Activated CD4-positive, CD25-positive, alpha-beta regulatory T cell treated with anti-CD3 and anti-CD28 coated beads, Interleukin-2, amount 50 U/mL, for 16 hours (primary cell): ENCODE measurements at places on chromosomes 3 and 15.

GRCh38 chr15:87343966-87344365 is 912.6 kb downstream of the NTRK3 start:
- no peak for DNase-seq

- DNase-seq = no peak
Observed at GRCh38 chr15:76312540-76313174, 1.4 kb upstream of the ETFA start.

- no peak for DNase-seq
Observed at GRCh38 chr3:149368201-149368673, 9.2 kb downstream of the TM4SF1 start.

DNA sequence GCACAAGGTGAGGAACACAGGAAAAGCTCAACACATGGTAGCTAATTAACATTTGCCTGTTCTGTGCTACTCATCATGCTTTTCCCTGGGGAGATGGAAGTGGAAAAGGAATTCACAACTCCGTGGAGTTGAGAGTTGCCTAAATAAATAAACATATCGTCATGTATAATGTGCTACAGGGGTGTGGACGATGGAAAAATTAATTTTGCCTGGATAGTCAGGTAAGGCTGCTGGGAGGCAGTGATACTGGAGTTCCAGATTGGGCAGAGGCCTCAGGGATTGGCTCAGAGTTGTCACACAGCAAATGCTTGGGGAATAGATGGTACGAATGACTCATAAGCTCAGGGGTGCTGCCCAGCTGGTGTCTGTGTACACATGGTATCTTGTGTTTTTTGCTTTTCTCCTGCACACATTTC is 3.1 kb upstream of the ABHD6 start:
- no peak for DNase-seq

DNA sequence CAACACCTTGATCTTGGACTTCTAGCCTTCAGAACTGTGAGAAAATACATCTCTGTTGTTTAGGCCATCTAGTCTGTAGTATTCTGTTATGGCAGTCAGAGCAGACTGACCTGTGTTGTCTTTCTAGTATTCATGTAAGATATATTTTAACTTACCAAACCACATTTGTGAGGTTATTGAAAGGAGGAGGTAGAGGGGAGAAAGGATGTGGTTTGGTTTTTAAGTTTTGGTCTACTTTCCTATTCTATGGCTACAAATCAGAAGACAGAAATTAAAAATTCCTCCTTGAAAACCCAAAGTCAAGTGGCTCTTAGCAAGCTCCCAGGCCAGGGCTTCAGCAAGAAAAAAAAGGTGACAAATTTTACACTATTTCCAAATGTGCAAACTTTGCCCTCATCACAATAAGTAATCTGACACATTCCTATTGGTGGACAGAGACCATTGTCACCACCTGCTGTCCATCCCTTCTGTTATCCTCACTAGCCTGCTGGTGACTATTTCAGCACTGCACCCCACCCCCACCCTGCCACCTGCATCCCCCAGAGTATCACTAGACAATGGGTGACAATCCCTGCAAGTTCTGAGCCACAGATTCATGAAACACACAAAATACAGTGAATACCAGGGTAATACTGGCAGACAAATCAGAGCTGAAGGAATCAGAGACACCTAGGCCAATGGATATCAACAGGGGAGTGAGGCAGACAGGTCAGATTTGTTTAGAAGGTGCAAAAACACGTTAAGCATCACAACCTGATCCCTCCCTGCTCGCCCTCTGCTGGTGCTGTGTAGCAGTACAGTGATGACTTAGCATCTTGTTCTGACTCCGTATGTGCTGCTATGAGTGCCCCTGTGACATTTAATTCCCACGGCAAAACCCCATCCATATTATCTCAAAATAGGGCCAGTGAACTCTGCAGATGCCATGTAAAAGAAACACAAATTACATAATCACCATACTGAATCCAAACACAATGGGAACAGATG is 79.0 kb upstream of the DCLK3 start:
- DNase-seq = peak; percentile 7

GRCh38 chr3:128360705-128361271 is 105.9 kb downstream of the DNAJB8 start:
- no peak for DNase-seq

- DNase-seq = no peak
Observed at GRCh38 chr15:85474700-85475316, 94.4 kb downstream of the AKAP13 start.

- DNase-seq = no peak
Observed at GRCh38 chr3:134998855-134999254, 203.8 kb downstream of the EPHB1 start.

DNA sequence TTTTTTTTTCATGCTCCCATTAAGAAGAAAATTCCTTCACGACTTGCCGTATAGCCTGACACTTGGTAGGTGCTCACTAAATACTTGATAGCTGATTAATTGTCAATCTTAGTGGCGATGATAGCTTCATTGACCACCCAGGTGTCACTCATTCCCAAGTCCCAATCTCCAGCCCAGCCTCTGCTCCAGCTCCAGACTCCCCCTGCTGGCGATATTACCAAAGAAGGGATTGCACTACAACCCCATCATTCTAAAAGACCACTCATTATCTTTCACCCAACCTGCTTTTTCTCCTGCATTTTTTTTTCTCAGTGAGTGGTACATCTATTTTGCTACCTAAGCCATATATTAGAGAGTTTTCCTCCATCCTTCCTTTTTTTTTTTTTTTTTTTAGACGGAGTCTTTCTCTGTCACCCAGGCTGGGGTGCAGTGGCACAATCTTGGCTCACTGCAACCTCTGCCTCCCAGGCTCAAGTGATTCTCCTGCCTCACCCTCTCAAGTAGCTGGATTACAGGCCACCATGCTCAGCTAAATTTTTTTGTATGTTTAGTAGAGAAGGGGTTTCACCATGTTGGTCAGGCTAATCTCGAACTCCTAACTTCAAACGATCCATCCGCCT is 19.5 kb upstream of the COMMD2 start:
- DNase-seq = peak; percentile 21

- DNase-seq = no peak
Observed at GRCh38 chr3:14563946-14564539, 23.9 kb upstream of the GRIP2 start.
